ENCODE measurements at places on chromosomes 12 and 14. TPM values are rescaled to one million over a fixed set of nuclear protein-coding genes. Genes with fewer than 3 reads are reported as not detected.

Gene IFNG-AS1
- total RNA-seq = not detected

Gene TMEM30B
- total RNA-seq = 2.2 TPM

Gene DEGS2
- total RNA-seq = 4.2 TPM

Gene PRB2
- not detected for total RNA-seq

Gene GPR135
- total RNA-seq = 0.74 TPM

Gene ERO1A
- 84.8 TPM for total RNA-seq

Gene CNTN1
- not detected for total RNA-seq

Gene GXYLT1
- total RNA-seq = 8.4 TPM
